M059J (cell line): ENCODE measurements at places on chromosomes 4 and X.
A peak's percentile ranks its signal among the peaks of the same experiment; 100 is the strongest.

GRCh38 chrX:77977095-77977494 is 7.7 kb upstream of the PGAM4 start:
- no peak for DNase-seq

- DNase-seq = no peak
Observed at GRCh38 chr4:54109241-54110018, 9.5 kb downstream of the GSX2 start.

DNA sequence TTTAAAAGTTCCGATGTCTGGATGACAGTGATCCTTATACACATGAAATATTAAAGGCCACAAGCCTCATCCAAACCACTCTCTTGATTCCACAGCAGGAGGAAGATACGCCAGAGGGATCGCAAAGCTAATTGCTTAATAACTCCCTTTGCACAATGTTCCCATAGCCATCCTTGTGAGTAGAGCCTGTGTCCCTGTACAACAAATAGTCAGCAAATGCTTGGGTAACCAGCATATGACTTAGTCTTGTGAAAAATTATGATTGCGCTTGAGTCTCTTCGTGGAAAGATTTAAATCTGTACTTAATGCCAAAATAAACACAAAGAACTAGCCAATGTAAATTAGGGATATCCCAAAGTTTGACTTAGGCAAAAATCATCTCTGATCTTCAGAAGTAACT is 31.5 kb downstream of the SLC9A7 start:
- no peak for DNase-seq

GRCh38 chrX:99073551-99073950 is 1336.5 kb downstream of the PCDH19 start:
- no peak for DNase-seq

GRCh38 chrX:14496674-14497073 is 32.7 kb upstream of the GLRA2 start:
- peak; percentile 56 for DNase-seq

GRCh38 chrX:139554376-139554775 is 23.8 kb downstream of the F9 start:
- no peak for DNase-seq

- no peak for DNase-seq
Observed at GRCh38 chrX:16946971-16947562, 609 bp downstream of the REPS2 start.

DNA sequence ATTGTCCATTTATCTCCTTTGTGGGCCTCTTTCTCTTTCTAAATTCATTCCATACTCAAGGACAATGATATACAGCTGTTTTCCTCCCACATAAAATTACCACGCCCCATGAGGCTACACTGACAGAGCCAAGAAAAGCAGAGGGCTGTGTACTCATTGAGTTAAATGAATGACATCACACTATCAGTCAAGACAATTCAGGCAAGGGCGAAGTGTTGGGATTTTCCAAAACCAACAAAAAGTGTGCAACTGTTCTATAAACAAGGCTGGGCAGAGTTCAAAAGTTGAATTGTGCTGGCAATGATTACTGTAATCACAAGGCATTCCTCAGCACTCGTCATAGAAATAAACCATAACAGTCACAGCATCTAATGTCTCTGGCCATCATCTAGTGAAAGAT is 799.6 kb upstream of the DIAPH2 start:
- DNase-seq = peak; percentile 20

- no peak for DNase-seq
Observed at GRCh38 chr4:118099106-118099505, 64.8 kb downstream of the NDST3 start.

GRCh38 chr4:19256823-19257222 is 994.9 kb upstream of the SLIT2 start:
- no peak for DNase-seq

DNA sequence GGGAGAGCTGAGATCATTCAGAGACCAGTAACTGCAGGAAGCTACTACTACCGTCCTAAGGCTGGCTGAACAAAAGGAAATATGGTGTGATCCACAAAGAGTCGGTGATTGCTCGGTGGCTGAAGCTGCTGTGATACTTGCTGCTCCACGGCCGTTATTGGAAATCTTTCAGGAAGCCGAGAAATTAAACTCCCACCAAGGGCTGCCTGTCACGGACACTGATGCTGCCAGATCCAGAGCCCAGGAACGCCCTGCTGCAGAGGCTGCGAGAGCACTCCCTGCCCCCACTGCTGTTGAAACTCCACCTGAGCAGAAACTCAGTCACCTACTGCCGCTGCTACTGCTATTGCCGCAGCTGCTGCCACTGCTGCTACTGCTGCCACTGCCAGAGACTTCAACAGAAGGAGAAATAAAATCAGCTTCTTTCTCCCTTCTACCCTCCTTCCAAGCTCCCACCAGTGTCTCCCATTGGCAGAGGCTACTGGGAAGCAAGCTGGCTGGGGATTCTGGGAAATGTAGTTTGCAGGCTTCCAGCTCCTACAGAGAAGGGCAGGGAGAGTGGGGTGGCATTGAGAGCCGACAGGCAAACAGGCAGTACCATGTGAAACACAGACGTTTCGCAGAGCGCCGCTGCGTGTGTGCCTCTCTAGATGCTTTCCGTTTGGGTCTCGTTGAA is 126.0 kb upstream of the ENPP6 start:
- DNase-seq = peak; percentile 78

- no peak for DNase-seq
Observed at GRCh38 chrX:19350941-19351384, 7.2 kb downstream of the PDHA1 start.

DNA sequence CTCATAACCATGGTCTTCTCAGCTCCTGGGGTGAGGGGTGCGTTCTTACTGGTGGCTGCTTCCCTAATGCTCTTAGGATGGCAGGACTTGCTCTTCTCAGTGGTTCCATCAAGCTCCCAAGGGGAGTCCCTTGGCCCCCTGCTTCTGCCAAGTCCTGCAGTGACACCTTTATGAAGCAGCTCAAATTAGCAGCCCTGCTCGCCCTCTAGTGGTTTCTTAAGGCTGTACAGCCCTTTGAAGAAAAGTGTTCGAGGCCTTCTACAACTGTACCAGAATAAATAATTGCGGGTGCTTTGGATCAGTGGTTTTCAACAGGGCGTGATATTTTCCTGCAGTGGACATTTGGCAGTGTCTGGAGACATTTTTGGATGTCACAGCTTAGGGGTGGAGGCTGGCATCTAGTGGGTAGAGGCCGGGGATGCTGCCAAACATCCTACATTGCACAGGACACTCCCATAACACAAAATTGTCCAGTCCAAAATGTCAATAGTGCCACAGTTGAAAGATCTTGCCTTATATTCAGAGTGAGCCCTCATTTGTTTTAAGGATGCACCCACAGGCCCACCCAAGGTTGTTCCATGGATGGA is 204.7 kb upstream of the S100G start:
- peak; percentile 57 for DNase-seq

DNA sequence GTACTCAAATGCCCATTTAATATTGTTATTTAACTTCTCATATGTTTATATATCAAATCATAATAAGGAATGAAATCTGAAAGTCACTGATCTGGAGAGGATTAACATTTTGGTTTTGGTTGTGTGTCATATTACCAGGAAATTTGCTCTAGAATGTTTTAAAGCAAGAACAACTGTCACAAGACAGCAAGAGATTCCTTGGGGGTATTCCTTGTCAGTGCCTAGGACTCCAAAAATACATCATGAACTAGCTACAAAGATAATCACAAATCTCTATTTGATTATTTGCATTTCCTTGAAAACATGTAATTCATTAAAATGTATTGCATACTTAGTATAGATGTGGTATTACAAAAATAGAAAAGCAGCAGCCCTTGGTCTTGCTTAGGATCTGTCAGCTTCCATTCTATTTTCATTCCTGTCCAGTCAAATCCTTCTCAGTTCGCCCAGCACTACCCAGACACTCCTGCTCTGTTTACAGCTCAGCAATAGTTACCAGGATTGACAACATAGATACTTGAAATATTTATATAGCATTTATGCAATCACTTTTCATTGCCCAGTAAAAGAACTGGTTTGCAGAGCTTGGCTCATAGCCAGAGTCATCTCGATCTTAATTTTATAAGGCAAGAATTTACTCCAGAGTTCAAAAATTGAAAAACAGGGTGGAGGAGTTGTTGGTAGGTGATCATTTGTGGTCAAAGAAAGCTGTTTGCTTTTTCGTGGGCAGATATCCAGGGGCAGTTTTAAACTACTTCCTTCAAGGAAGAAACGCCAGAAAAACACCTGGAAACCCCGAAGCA is 9.2 kb upstream of the BMP3 start:
- no peak for DNase-seq

DNA sequence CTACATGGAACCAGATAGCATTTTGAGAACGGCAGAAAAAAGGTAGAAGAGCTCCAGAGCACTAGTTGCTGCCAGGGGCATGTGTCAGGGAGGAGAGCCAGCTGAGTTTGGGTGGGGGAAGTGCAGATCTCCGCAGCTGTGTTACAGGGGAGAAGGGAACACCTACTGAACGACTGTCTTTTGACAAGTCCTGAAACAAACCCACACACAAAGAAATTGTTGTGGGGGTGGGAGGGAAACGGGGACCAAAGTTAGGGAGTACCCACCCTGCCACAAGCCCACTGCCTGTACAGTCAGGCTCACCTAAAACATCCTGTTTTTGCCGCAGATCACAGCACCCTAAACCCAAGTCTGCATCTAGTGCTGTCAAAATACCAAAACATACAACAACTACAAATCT is 55.5 kb downstream of the LEF1 start:
- DNase-seq = no peak

- DNase-seq = no peak
Observed at GRCh38 chrX:111288841-111289240, 18.6 kb upstream of the CAPN6 start.

DNA sequence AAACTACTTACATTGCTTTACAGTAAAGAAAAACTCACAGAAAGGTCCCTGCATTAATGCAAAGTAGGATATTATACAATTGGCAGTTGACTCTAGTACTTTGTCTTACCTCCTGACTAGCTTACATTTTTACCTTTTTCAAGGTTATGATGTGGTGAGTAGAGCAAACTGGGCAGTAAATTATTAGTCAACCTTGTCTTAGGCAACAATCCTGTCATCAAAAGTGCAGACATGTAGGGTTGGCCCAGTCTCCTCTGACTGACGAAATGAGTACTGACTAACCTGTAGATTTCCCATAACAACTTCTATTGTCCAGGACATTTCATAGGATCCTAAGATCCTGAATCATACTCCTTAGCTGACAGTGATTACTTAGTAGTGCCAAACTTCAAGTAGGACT is 142.0 kb upstream of the NUDT6 start:
- DNase-seq = peak; percentile 44

DNA sequence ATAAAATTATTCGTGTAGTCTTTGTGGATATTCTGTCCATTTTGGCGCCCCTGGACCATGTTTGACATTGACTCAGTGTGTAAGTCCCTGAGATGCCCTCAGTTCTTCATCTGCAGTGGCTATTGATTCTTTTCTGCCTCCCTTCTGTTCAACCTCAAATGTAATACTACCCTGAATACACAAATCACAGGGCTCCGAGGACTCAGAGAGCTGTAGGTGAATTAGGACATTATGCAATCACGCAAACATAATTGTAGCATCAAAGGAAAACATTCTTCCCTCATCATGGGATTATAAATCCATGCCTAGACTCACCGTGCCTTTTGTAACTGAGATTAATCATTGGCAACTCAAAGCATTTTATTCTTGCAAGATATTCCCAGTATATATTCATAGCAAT is 161.4 kb upstream of the PACRGL start:
- DNase-seq = no peak

DNA sequence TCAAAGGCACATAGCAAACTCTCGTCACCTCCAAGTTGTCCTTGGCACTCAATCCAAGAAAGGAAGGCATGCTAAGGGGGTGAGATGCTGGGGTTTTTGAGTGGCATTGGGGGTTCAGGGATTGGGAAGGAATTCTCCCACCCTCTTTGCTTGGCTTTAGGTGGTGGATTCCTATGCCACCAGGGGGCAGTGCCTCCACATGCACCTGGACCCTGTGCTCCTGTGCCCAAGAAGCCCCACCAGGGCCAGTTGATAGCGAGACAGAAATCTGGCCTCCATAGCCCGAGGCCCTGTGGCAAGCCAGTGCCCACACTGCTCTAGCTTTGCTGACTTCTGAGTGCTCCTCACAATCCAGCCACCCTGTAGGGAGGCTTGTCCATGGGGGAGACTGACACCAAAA is 2.0 kb upstream of the FATE1 start:
- peak; percentile 53 for DNase-seq

DNA sequence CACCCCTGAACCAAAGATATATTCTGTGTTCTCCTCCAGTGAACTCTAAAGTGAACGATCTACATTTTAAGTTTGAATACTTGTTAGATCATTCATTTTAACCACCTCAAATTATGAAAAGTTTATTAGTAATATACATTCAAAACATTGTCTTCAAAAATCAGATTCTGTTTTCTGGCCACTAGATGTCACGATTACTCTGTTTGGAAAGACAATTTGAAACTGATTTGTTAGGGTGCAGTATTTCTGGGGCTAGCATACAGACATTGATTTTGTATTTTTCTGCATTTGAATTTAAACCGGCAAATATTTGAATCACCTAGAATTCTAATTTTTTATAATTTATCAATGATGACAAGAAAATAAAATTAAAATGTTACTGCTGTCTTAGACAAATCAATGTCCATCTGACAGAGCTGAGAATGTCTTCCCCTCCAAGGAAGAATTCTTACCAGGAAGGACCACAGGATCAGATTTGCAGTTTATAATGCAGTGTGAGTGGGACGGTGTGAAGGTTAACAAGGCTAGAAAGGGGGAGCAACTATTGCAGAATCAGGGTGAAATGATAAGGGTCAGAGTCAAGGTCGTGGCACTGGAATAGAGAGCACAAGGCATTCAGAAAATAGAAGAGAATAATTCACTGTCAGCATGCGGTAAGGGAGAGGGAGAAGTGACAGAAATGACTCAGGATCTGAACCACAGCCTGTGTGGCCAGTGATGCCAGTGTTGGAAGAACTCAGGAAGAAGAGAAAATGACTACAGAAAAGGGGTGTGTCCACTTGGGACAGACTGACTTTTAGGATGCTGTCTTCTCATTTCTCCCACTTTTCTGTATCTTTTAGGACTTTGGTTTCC is 91.6 kb downstream of the ANXA10 start:
- DNase-seq = peak; percentile 71

- DNase-seq = peak; percentile 15
Observed at GRCh38 chrX:54641530-54641929, 111.5 kb downstream of the GNL3L start.

GRCh38 chr4:79869597-79870237 is 203.3 kb downstream of the ANTXR2 start:
- DNase-seq = no peak

GRCh38 chr4:125787707-125788106 is 473.0 kb downstream of the FAT4 start:
- DNase-seq = no peak
